ELF-1 (cell line): ENCODE measurements at places on chromosomes 1 and 21.

DNA sequence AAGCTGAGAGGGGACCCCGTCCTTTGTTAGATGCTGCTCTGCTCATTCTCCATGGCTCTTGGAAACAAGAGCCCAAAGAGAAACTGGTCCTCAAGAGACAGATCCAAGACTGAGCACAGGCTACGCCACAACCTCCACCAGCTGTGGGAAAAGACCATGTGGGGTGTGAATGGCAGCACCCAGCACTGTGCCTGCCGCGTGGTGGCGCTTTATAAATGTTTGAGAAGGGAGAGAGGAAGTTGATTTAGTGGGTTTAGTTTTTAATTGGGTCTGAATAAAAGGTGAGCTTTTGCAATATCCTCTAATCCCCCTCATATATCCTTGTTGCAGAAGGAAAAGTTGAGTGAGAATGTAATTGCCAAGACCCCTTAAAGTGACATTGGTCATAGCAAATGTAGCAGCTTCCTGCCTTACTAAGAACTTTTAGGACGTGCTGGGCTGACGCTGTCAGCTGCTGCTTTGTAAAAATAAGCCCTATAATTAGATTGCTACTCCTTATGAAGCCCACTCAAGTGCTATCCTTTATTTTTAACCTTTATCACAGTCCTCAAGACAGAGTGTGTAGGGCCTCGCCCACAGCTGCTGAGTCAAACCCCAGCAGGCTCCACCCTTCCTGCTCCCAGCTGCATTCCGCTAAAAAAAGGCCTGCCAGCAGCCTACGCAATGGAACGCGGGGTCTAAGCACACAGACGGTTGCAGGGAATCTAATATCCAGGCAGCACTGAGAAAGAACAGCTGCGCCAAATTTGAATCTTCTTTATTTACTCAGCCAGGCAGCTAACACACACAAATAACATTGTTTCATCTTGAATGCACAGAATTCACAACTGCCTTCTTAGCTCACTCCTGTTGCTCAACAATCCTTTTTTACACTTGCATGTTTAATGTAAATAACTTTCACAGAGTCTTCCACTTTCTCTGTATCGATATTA is 47.4 kb upstream of the PRDX6 start:
- DNase-seq, result peak; percentile 81

DNA sequence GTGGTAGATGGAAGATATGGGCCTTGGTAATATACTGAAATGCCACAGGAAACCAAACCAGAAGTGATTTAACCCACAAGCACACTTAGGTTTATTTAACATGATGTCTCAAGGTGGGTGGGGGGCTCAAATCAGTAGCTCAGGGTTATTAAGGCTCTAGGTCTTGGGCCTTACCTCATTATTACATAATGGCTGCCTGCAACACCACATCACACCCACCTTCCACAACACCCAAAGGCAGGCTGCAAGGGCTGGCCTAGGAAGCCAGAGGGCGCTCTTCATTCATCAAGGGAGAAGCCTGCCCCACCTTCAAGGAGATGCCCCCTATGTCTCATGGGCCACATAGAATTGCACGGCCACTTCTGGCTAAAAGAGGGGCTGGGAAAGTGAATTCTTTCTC is 6.0 kb downstream of the TFF1 start:
- peak; percentile 31 for DNase-seq

DNA sequence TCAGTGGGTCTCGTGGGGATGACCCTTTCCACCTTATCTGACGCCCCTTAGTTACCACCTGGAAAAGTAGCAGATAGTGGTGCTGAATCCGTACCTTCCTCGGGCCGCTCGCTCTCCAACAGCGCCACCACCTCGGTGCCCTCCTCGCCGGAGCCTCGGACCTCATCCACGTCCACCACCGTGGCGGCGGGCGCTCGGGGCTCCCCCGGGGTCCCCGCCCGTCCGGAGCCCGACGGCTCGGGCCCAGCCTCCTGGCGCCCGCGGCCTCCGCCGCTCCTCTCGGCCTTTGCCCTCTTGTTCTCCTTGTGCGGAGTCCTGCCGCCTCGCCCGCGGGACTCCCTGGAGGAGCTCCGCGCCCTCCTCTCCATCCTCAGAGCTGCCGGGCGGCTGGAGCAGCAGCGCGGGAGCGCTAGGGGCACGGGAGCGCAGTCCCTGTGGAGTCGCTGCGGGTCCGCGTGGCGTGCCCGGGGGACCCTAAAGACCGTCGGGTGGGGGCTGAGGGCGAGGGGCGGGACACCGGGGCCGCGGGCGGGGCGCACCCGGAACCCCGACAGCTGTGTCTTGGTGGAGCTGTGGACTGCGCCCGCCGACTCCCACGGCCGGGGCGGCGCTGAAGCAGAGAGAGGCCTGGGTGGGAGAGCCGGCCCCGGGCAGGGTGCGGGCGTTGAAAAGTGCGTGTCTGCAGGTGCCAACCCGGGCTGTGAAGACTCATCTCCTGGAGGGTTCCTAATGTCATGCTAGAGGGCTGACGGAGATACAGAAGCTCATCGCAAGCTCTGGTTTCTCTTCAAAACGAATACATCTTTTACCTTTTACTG is at the start of gene NPHS2:
NPHS2 (minus strand) TSS at position 452 of the 818 bp plus-strand sequence; CDS start at position 368, 84 bp downstream.
- no peak for DNase-seq

DNA sequence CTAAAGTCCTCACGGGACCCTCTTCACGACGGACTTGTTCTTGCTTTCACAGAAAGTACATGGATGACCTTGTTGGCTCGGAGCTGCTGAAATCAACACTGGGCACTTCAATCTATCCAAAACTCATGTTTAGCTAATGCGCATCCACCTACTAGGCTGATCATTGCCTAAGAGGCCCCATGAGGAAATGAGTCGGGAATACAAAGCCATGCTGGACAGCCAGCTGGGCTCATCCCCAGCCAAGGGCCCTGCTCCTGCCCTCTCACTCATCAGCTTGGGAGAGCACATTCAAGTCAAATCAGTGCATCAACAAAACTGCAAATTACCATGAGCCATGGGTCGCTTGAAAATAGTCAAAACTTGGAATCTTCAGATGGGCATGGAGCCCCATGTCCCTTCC is 14.8 kb upstream of the HEYL start:
- no peak for DNase-seq

- no peak for DNase-seq
These were observed 932 bp upstream of the USP24 start for GRCh38 chr1:55216096-55216495.

DNA sequence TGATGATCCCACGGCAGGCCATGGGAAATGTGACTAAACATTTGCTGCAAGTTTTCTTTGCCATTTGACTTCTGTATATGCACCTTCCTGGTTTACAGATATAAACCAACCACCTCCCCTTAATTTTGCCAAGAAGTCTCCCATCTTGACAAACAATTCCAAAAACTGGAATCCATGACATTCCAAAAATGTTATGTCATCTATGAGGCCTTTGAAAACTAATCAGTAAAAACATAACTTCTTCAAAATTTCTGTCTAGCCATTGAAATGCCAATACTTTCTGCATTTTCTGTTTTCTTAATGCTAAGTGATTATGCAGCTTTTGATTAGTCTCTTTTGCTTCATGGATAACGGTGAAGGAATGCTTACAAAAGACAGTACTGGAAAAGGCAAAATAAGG is 84.1 kb downstream of the LYST start:
- no peak for DNase-seq

DNA sequence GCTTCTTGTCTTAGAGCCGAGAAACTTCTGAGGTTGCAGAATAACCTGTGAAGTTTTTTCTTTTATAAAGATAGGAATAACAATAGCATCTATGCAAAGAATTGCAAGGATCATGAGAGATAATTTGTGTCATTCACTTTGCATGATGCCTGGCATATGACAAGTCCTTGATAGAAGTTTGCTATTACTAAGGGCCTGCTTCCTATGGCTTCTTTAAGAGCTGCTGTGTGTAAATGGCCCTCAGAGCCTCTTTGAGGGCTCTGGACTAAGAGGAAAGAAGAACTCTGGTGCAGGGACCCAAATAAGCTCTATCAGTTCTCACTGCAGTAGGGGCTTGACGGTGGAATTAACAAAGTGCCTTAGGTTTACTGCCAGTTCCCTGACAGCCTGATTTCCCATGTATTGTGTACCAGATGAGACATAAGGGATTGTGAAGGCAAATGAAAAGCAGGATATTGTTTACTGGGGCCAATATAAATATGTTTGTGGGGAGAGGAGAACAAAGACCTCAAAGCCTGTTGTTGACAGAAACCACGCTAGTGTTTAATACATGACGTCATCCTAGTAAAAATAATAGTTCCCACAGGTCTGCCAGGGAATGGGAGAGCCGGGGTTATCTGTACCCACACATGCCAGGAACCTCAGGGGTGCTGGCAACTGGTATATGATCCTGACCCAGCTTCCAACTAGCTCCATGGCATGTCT is 131.2 kb upstream of the UBE2U start:
- DNase-seq, result no peak

GRCh38 chr1:58845942-58846341 is 62.1 kb upstream of the JUN start:
- no peak for DNase-seq

GRCh38 chr1:18155881-18156385 is 48.3 kb downstream of the IGSF21 start:
- no peak for DNase-seq

DNA sequence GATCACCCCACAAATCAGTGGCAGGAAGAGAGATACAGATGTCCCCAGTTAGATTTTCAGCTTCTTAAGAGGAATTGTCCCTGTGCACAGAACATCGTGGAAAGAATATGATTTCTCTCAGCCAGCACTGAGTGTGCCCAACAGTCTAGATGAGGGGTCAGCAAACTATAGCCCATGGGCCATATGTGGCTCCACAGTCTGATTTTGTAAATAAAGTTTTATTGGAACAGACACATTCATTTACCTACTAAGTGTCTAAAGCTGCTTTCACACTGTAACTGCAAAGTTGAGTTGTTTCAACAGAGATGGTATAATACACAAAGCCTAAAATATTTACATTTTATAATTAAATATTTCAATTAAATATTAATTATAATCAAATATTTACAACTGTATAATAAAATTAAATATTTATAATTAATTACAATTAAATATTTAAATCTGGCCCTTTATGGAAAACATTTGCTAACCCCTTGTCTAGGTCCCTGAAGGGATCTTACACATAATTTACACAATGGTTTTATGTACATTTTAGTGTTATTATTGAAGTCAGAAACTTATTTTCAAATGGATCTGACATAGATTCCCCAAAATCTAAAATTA is 407.6 kb downstream of the PTPRU start:
- DNase-seq, result no peak

DNA sequence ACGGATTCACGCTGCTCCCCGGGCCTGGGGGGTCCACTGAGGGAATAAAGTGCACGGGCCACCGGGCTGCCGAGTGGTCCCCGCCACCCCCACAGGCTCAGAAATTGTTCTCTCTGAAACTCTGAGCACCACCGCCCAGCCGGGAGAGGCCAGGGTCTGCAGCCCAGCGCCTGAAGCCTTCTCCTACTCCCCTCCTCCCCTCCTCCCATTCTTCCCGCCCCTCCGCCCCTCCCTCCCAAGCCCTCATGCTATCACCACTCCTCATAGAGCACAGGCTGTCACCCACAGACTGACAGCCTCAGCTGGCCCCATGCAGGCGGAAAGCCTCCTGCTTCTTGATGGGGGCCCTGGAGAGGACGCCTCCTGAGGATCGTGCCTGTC is 707 bp upstream of the GPR153 start:
- DNase-seq, result peak; percentile 52

DNA sequence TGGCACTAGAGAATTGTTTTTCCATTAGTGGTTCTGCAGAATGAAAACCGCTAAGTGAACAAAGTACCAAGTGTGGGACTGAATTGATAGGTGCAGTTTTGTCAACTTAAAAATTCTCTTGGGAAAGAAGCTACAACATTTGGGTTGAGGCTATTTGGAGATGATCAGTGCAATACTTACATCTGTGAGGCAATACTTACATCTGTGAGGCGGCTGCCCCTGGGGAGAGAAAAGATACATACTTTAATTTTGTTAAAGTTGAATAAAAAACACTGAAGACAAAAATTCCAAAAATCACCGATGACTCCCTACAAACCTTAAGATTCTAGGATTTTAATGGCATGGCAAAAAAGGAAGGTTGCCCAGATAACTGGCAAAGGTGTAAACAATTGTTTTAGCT is 1.7 kb downstream of the CFAP410 start:
- no peak for DNase-seq

- DNase-seq, result peak; percentile 28
These were observed 12.6 kb upstream of the OR6N2 start for GRCh38 chr1:158793604-158794003.

- DNase-seq, result no peak
These were observed 8.7 kb upstream of the LIN28A start for GRCh38 chr1:26401891-26402290.

- peak; percentile 59 for DNase-seq
These were observed 8.2 kb upstream of the LAPTM5 start for GRCh38 chr1:30765556-30766434.

GRCh38 chr21:25903607-25904006 is 168.8 kb downstream of the GABPA start:
- peak; percentile 50 for DNase-seq

DNA sequence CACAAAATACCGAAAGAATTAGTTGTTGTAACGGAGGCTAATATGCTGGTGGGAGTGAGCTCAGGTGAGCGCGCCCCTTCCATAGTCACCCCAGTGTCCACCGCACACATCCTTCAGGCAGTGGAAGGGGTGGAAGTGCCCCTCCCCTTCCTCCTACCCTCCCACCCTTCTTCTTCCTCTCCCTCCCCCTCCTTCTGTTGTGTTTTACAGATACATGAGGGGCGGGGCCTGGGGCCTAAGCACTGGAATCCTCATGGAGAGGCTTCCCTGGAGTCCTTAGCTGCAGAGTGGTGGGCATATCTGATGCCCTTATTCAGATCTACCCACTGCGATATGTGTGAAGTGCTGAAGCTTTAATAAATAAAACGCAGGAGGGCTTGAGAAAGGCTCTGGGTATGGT is 10.3 kb upstream of the ADARB1 start:
- no peak for DNase-seq

DNA sequence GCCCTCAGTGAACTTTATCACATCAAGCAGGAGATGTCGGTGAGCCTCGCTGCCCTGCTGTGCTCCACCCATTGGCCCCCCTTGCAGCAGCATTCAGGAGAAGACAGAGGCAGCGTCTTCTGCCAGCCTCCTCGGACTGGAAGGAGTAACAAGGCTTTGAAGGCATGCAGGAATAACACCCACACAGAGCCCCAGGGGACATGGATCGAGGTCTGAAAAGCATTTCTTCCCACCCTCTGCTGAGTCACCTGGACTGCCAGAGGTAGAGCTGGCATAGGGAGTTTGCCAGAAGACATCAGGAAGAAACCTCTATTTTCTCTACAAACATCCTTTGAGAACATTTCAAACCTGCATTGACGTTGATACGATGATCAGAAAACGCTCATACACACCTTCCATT is 42.9 kb downstream of the COL18A1 start:
- peak; percentile 64 for DNase-seq
